ENCODE measurements at places on chromosomes 13 and 19. TPM values are rescaled to one million over a fixed set of nuclear protein-coding genes. Genes with fewer than 3 reads are reported as not detected.
A peak's percentile ranks its signal among the peaks of the same experiment; 100 is the strongest.

DNA sequence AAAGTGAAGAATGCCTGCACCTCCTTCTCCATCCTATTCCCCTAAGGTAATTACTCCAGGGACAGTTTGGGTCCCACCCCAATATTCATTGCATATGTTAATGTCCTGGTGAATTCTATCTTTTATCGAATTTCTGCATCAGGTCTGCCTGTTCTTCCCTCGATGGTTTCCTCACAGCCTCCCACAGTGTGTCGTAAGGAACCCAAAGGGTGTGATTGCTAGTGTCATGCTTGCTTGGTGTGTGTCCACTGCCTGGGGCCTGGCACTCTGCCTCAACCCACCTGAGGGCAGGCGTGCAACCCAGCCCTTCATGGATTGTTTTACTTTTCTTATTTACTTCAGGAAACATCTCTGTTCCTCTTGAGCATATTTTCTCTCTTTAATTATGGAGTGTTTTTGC lies 60.2 kb upstream of the CYSLTR2 start:
- H3K27me3 ChIP-seq: no peaks in the 10 kb centered on the region
- DNase-seq: no peak
- no peak overlapping the region for H3K27ac ChIP-seq
- no peaks in the 10 kb centered on the region for H3K4me1 ChIP-seq
- H3K36me3 ChIP-seq: no peaks in the 10 kb centered on the region
- H3K4me3 ChIP-seq: no peak overlapping the region

DNA sequence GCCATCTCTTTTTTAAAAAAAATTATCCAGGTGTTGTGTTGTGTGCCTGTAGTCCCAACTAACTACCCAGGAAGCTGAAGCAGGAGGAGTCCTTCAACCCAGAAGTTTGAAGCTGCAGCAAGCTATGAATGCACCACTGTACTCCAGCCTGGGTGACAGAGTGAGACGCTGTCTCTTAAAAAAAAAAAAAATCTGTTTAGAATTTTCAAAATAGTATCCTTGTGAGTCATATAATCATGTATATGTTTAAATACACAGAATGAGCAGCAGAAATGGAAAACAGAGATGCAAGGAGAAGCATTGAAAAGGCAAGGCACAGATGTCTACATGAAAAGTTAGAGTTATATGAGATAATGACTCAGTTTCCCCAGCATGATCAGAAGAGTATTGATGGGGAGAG lies 31.2 kb downstream of the SYDE1 start:
- no peaks in the 10 kb centered on the region for H3K36me3 ChIP-seq
- H3K27ac ChIP-seq: no peak overlapping the region
- no peak for DNase-seq
- H3K4me1 ChIP-seq: no peaks in the 10 kb centered on the region
- no peak overlapping the region for H3K4me3 ChIP-seq

DNA sequence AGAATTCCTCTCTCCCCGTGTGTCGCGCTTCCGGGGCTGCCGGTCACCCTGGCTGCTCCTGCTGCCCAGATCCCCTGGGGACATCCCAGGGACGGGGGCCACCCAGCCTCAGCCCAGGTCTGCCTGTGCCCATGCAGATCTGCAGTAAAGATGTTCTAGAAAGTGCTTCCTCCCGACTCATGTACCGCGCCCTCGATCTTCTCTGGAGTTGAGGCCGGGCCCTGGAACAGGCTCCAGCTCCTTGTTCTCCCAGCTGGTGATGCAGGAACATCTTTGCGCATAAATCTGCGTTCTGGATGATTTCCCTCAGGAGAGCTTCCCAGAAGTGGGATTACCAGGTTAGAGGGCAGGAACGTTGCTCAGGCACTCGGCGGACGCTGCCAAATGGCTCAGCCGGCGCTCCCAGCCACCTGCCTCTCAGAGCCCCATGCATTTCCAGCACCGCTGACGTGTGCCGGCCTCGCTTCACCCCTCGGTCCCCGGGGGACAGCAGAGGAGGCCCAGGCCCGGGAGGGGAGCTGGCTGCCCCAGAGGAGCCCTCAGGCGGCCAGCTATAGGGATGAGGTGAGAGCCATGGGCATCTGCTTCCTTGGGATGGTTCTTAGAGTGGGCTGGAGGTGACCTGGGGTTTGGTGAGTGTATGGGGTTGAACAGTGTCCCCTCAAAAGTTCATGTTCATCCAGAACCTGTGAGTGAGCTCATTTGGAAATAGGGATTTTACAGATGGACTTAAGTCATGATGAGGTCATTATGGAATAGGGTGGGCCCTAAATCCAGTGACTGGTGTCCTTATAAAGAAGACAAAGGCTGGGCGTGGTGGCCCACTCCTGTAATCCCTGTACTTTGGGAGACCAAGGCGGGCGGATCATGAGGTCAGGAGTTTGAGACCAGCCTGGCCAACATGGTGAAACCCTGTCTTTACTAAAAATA lies 42.6 kb downstream of the CRTC1 start:
- no peaks in the 10 kb centered on the region for H3K36me3 ChIP-seq
- H3K27ac ChIP-seq: no peak overlapping the region
- H3K4me3 ChIP-seq: no peak overlapping the region
- H3K27me3 ChIP-seq: no peaks in the 10 kb centered on the region

- no peak overlapping the region for H3K27ac ChIP-seq
- H3K27me3 ChIP-seq: no peaks in the 10 kb centered on the region
- H3K4me3 ChIP-seq: no peak overlapping the region
- no peak for DNase-seq
These were observed 289.1 kb downstream of the NDFIP2 start for GRCh38 chr13:79770056-79770455.

GRCh38 chr13:27403727-27404385 lies 20.6 kb upstream of the GTF3A start:
- H3K27ac ChIP-seq: peak overlapping the region; percentile 52
- H3K27me3 ChIP-seq: no peaks in the 10 kb centered on the region
- no peak overlapping the region for H3K4me3 ChIP-seq

- no peak for DNase-seq
- no peaks in the 10 kb centered on the region for H3K36me3 ChIP-seq
- no peak overlapping the region for H3K27ac ChIP-seq
- no peak overlapping the region for H3K4me3 ChIP-seq
- peaks cover 4% of the 10 kb centered on the region for H3K4me1 ChIP-seq
- H3K27me3 ChIP-seq: no peaks in the 10 kb centered on the region
These were observed 4.0 kb downstream of the GTPBP3 start for GRCh38 chr19:17341386-17341785.

The KL gene
- total RNA-seq: not detected

GRCh38 chr13:50208826-50209335 lies 193.6 kb downstream of the KCNRG start:
- no peaks in the 10 kb centered on the region for H3K27me3 ChIP-seq
- H3K4me1 ChIP-seq: no peaks in the 10 kb centered on the region
- H3K27ac ChIP-seq: no peak overlapping the region
- H3K36me3 ChIP-seq: no peaks in the 10 kb centered on the region

DNA sequence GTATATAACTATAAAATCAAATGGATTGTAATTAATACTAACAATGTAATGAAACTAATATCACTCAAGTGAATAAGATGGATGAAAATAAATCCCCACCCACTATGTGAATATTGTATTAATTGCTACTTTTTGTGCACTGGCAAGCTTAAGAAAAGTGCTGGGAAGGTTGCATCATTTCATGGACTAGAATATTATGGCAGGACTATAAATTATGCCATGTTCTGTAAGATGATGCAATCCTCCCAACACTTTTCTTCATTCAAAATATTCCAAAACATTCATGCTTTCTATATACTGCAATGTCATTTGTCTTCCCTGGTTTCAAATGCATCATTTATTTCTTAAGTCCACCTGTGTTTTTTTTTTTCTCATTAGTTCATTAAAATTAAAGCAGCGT lies 457.6 kb upstream of the GPC6 start:
- H3K4me3 ChIP-seq: no peak overlapping the region
- H3K27me3 ChIP-seq: no peaks in the 10 kb centered on the region
- H3K27ac ChIP-seq: no peak overlapping the region

GRCh38 chr13:42486711-42487198 lies 87.2 kb upstream of the TNFSF11 start:
- no peaks in the 10 kb centered on the region for H3K27me3 ChIP-seq
- H3K27ac ChIP-seq: no peak overlapping the region
- no peaks in the 10 kb centered on the region for H3K36me3 ChIP-seq
- H3K4me1 ChIP-seq: no peaks in the 10 kb centered on the region

DNA sequence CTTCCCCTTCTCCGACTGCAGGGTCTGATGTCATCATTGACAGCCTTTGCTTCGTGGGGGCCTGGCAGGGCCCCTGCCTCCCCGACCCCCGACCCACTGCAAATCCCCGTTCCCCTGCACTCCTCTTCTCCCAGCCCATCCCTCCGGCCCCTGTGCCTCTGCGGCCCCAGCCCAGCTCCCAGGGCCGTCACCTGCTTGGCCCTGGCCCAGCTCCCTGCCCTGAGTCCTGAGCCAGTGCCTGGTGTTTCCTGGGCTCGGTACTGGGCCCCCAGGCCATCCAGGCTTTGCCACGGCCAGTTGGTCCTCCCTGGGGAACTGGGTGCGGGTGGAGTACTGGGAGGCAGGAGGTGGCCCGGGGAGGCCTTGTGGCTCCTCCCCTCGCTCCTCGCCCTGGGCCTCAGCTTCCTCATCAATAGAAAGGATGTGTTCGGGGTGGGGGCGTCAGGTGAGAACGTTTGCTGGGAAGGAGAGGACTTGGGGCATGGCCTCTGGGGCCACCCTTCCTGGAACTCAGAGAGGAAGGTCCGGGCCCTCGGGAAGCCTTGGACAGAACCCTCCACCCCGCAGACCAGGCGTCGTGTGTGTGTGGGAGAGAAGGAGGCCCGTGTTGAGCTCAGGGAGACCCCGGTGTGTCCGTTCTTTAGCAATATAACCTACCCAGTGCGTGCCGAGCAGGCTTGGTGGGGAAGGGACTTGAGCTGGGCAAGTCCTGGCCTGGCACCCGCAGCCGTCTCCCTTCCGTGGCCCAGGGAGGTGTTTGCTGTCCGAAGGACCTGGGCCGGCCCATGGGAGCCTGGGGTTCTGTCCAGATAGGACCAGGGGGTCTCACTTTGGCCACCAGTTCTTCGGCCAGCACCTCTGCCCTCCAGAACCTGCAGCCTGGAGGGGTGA lies 15.9 kb upstream of the CELF5 start:
- H3K27ac ChIP-seq: no peak overlapping the region
- peaks cover 4% of the 10 kb centered on the region for H3K36me3 ChIP-seq
- no peak overlapping the region for H3K4me3 ChIP-seq
- H3K27me3 ChIP-seq: no peaks in the 10 kb centered on the region
- no peaks in the 10 kb centered on the region for H3K4me1 ChIP-seq

- no peak overlapping the region for H3K4me3 ChIP-seq
- H3K36me3 ChIP-seq: no peaks in the 10 kb centered on the region
- DNase-seq: no peak
- H3K27ac ChIP-seq: no peak overlapping the region
- H3K27me3 ChIP-seq: no peaks in the 10 kb centered on the region
These were observed 18.5 kb downstream of the PALM start for GRCh38 chr19:726993-727956.

The ZNF585A gene
- total RNA-seq: 15.5 TPM

DNA sequence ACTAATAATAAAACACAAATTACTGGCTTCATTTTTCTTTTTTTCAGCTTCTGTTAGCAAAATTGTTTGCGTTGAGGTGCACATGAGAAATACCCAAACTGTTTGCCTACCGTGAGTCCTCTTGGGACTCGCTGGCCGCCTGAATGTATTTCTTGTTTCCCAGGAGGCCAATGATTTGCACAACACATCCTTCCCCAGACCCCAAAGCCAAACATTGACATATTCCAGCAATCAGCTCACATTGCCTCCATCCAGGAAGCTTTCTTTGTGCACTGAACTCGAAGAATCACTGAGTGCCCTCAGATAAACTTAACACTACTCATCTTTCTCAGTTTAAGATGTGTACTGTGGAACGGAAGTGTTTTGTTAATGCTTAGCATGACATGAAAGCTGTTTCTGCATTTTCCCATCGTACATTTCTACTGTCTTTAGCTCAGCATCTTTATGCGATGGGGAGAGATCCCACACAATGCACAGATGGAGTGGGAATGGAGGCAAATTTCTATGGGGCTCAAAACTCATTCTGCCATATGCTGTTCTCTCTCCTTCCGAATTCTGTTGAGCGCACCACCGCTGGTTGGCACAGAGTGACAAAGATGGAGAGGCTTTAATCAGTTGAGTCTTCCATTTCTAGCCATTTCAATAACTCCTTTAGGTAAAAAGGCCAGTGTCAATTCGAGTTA lies 399.5 kb downstream of the RFC3 start:
- H3K27me3 ChIP-seq: no peaks in the 10 kb centered on the region
- no peaks in the 10 kb centered on the region for H3K4me1 ChIP-seq
- no peak for DNase-seq
- no peak overlapping the region for H3K27ac ChIP-seq
- H3K4me3 ChIP-seq: no peak overlapping the region
- H3K36me3 ChIP-seq: no peaks in the 10 kb centered on the region

The KIR2DL1 gene
- total RNA-seq: not detected

The C1QTNF9B gene
- 0.33 TPM for total RNA-seq

The TRAPPC5 gene
- total RNA-seq: 96.2 TPM

DNA sequence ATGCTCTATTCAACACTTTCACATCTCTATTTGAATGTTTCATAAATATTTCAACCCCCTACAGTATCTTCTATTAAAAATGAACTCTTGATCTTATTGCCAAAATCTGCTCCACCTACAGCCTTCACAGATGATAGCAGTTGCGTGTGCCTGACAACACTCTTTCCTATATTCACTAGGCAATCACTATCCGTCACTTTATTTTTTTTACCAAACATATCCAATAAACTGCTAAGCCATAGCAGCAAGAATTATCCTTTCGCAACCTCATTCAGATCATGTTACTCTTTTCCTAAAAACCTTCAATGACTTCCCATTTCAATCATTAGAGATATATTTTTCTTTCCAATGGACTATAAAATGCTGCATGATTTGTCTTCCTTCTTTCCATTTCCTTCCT lies 629.8 kb upstream of the PCDH9 start:
- no peaks in the 10 kb centered on the region for H3K36me3 ChIP-seq
- H3K4me1 ChIP-seq: no peaks in the 10 kb centered on the region
- H3K27ac ChIP-seq: no peak overlapping the region
- DNase-seq: no peak
- no peak overlapping the region for H3K4me3 ChIP-seq

The ATXN8OS gene
- not detected for total RNA-seq

- H3K4me1 ChIP-seq: no peaks in the 10 kb centered on the region
- DNase-seq: no peak
These were observed 4.5 kb downstream of the MZF1 start for GRCh38 chr19:58568453-58569130.

GRCh38 chr13:50426927-50427326 lies 411.7 kb downstream of the KCNRG start:
- H3K4me1 ChIP-seq: peaks cover 10% of the 10 kb centered on the region
- H3K27ac ChIP-seq: no peak overlapping the region
- H3K4me3 ChIP-seq: no peak overlapping the region
- no peaks in the 10 kb centered on the region for H3K36me3 ChIP-seq
- H3K27me3 ChIP-seq: no peaks in the 10 kb centered on the region

GRCh38 chr19:49423985-49424303 lies 703 bp upstream of the PTH2 start:
- H3K4me3 ChIP-seq: peak overlapping the region; percentile 14
- H3K36me3 ChIP-seq: no peaks in the 10 kb centered on the region
- peaks cover 74% of the 10 kb centered on the region for H3K27me3 ChIP-seq
- H3K4me1 ChIP-seq: peaks cover 20% of the 10 kb centered on the region

GRCh38 chr19:9865732-9866501 lies 30.8 kb downstream of the PIN1 start:
- no peaks in the 10 kb centered on the region for H3K36me3 ChIP-seq
- no peak for DNase-seq
- H3K27ac ChIP-seq: no peak overlapping the region
- no peaks in the 10 kb centered on the region for H3K27me3 ChIP-seq
- no peaks in the 10 kb centered on the region for H3K4me1 ChIP-seq

GRCh38 chr13:97889803-97890202 lies 63.7 kb upstream of the IPO5 start:
- H3K4me3 ChIP-seq: no peak overlapping the region
- H3K27ac ChIP-seq: no peak overlapping the region

- no peak overlapping the region for H3K4me3 ChIP-seq
- no peak for DNase-seq
- H3K4me1 ChIP-seq: peaks cover 37% of the 10 kb centered on the region
- no peaks in the 10 kb centered on the region for H3K36me3 ChIP-seq
These were observed 106.6 kb downstream of the LRCH1 start for GRCh38 chr13:46659413-46660065.
